ENCODE measurements at places on chromosomes 12 and 14.

DNA sequence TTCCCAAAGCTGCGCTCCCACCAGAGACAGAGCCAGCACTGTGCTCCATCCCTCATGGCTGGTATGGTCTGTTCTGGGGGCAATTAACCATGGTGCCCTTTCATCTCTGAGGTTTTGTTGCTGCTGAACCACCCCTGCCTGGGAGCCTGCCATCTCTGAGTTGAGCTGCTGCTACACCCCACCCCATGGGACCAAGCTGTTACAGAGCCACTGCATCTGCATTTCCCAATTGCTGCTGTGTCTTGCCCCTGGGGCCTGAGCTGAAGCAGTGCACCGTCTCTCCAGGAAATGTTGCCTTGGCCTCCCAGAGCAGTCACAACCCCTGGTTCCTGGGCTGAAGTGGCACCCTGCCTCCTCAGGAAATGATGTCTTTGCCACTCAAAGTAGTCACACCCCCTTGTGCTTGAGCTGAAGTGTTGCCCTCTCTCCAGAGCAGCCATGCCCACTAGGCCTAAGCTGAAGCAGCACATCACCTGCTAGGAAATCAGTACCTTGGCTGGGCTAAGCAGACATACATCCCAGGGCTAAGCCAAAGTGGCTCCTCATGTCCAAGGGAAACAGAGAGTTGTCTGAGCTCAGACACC is 140.3 kb downstream of the RERGL start:
- no peak for DNase-seq

- no peak for DNase-seq
Observed at GRCh38 chr14:61477712-61478462, 156.5 kb downstream of the PRKCH start.

DNA sequence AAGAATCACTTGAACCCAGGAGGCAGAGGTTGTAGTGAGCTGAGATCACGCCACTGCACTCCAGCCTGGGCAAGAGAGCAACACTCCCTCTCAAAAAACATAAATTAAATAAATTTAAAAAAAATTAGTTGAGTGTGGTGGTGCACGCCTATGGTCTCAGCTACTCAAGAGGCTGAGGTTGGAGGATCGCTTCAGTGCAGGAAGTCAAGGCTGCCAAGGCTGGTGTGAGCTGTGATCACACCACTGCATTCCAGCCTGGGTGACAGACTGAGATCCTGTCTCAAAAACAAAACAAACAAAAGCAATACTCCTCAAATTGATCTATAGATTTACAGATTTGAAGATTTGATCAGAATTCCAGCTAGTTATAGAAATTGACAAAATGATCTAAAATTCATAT is 92.7 kb upstream of the RESF1 start:
- no peak for DNase-seq

- no peak for DNase-seq
Observed at GRCh38 chr12:7899755-7900154, 27.0 kb upstream of the SLC2A14 start.

GRCh38 chr12:41380878-41381277 is 192.8 kb downstream of the PDZRN4 start:
- no peak for DNase-seq

DNA sequence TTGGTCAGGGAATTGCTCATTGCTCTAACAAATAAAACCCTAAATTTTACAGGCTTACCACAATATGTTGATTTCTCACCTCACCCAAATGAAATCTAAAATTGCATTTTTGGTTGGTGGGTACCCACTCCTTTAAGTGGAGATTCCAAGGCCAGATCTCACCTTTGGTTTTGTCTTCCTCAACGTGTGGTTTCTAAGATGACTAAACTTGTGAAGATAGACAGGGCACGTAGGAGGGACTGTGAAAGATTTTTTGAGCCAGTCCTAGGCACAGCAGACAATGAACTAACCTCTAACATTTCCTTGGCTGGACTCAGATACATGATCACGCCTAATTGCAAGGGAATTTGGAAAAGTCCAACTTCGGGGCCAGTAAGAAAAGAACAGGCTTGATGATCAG is 1003.9 kb downstream of the FLRT2 start:
- no peak for DNase-seq

GRCh38 chr14:31965071-31965734 is 111.9 kb upstream of the ARHGAP5 start:
- no peak for DNase-seq

DNA sequence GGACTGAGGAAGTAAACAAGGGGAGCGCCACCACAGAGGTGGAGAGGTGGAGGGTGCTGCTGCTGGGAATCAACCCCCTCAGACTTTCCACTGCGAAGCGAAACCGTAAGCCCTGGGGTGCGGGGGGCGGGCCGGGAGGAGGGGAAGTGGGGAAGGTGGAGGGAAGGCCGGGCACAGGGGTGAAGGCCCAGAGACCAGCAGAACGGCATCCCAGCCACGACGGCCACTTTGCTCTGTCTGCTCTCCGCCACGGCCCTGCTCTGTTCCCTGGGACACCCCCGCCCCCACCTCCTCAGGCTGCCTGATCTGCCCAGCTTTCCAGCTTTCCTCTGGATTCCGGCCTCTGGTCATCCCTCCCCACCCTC is at the start of gene LAG3:
Gene LAG3 (plus strand): TSS at position 190 of the 365 bp plus-strand sequence. CDS start 333 bp downstream, outside the sequence.
- DNase-seq = no peak

DNA sequence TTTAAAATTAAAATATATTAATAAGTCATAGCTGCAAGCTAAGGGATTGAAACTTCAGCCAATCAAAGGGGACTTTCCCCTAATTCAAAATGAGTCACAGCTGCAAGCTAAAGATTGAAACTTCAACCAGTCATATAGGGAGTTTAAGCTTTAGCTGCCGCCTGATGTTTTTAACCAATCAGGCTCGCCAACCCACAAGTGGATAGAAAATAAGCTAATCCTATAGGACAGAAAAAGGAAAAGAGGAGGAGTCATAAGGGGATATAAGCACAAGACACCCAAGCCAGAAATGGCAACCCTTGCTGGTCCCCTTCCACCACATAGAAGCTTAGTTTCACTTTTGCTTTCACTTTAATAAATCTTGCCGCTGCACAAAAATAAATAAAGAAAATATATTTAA is 1154.6 kb downstream of the GALC start:
- no peak for DNase-seq

- no peak for DNase-seq
Observed at GRCh38 chr12:62613081-62613480, 146.5 kb downstream of the MON2 start.

GRCh38 chr14:39023939-39024871 is 78.8 kb downstream of the SEC23A start:
- no peak for DNase-seq

DNA sequence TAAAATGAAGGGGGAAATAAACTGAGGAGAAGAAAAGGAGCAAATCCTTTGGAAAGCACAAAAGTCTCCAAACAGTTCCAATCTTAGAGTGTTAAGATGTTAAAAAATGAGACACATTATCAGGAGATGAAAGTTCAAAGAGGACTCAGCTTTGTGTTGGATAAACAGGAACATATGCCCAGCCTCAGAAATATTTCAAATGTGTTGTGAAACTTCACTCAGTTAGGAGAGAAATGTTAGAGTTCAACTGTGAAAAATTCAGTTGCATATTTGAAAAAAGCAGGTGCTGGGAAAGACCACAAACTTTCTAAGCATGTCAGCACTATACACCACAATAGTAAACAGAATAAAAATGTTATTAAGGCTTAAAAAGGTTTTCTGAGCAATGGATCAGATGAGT is 136.8 kb upstream of the PRKD1 start:
- DNase-seq = no peak

GRCh38 chr12:84702001-84702400 is 210.6 kb downstream of the SLC6A15 start:
- no peak for DNase-seq

DNA sequence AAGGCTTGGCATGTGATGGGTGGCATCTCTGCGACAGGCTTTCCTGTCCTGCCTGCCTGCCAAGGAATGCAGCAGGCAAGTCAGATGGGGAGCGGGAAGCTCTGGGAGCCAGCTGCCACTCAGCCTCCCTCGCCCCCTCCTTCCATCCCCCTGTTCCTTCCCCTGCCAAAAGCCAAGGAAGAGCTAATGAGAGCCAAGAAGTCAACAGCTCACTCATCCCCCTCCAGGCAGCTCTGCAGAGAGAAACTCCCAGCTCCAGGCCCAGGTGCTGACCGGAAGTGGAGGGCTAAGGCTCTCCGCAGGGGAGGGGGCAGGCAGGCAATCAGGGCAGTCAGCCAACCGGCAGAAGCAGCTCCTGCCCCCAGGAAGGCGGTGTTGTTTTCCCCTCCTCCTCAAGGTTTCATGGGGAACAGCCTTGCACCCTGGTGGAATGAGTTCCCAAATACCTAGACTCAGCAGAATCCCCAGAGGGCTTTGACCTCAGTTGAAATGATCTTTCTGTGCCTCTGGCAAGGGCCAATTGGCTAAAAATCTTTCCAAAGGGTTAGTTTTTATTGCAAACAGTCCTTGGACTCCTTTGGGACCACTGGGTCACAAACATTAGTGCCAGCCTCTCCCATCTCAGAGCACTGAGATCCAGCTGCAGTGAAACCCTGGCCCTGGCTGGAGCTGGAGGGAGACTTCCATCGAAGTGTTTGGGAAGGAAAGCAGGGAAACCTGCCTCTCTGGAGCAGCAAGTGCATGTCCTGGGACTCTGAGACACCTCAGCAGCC is 349.1 kb downstream of the DPF3 start:
- no peak for DNase-seq

- DNase-seq = no peak
Observed at GRCh38 chr14:102955636-102956408, 33.4 kb downstream of the AMN start.

- no peak for DNase-seq
Observed at GRCh38 chr14:65164825-65165135, 62.5 kb upstream of the MAX start.

DNA sequence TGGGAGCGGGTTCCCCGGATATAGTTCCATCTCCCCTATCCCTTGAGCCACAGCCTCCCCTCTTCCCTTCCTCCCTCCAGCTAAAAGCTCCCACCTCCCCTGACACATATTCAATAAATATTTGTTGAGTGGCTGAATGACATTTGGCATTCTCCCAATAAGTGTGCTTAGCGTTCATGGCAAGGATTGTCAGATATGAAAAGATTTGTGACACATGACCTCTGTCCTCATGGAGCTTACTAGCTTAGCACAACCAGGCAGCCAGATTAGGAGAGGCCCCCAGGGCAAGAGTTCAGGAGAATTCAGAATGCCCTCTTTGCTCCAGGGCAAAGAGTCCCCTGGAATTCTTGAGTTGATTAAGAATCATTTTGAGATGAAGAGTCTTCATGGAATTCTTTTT is 22.5 kb upstream of the SLC6A12 start:
- DNase-seq = no peak
